Epithelial cell of alveolus of lung (primary cell): ENCODE measurements at places on chromosomes 11 and 22. TPM values are rescaled to one million over a fixed set of nuclear protein-coding genes. Genes with fewer than 3 reads are reported as not detected.

The SEPTIN3 gene
- total RNA-seq = under 0.01 and 0.40 TPM in 2 replicates

The YPEL1 gene
- 0.52 and 4.1 TPM in 2 replicates for total RNA-seq

The C11orf91 gene
- total RNA-seq = not detected in 2 replicates

The DDI1 gene
- total RNA-seq = not detected in 2 replicates

The SMC1B gene
- total RNA-seq = not detected in 2 replicates

The ADM gene
- total RNA-seq = 99.0 and 131 TPM in 2 replicates

The NAP1L4 gene
- total RNA-seq = 63.2 and 69.2 TPM in 2 replicates

The TTC28 gene
- 11.1 and 68.4 TPM in 2 replicates for total RNA-seq

The MB gene
- not detected in 2 replicates for total RNA-seq

The ZNF70 gene
- 3.4 and 4.5 TPM in 2 replicates for total RNA-seq

The KRTAP5-8 gene
- total RNA-seq = not detected in 2 replicates

The HIRA gene
- total RNA-seq = 15.9 and 19.0 TPM in 2 replicates
